ENCODE measurements at places on chromosomes 12 and 14.
A peak's percentile ranks its signal among the peaks of the same experiment; 100 is the strongest.

GRCh38 chr14:93033983-93034670, 81.6 kb downstream of the ITPK1 start:
- peak; percentile 15 for DNase-seq

DNA sequence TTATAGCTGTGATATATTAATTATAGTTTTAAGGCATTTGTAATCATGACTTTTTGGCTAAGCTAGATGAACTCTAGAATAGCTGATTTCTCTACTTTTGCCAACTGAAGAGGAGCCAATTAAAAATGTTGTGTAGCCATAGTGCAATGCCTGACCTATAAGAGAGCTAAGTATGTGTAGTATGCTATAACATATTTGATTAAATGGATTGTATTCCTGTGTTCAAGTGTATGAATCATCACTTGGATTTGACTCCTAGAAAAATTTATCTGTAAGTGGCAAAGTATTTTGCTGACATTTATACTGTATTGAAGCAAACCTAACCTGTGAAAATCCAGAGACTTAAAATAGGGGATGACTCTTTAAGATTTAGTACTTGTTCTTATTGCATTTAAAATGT, 34.2 kb downstream of the PCNX4 start:
- no peak for DNase-seq

GRCh38 chr12:113040722-113041171, 15.8 kb upstream of the DTX1 start:
- no peak for DNase-seq

- no peak for DNase-seq
Measured at GRCh38 chr14:84250893-84251292, 1279.1 kb upstream of the FLRT2 start.

DNA sequence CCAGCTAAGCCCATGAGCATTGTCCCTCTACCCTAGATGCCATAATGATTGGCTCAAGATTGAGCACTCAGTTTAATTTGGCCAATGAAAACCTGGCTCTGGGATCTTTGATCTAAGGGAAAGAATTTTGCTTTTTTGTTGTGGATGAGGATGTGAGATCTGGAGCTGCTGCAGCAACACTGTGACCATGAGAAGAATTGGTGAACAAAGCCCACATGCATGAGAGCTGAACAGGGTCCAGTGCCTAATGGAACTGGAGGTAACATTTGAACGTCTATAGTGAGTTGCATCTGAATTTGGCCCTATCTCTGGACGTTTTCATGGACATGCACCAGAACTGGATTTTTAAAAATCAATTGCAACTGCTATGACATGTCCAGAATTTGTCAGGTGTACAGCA, 338.6 kb downstream of the AACS start:
- no peak for DNase-seq

DNA sequence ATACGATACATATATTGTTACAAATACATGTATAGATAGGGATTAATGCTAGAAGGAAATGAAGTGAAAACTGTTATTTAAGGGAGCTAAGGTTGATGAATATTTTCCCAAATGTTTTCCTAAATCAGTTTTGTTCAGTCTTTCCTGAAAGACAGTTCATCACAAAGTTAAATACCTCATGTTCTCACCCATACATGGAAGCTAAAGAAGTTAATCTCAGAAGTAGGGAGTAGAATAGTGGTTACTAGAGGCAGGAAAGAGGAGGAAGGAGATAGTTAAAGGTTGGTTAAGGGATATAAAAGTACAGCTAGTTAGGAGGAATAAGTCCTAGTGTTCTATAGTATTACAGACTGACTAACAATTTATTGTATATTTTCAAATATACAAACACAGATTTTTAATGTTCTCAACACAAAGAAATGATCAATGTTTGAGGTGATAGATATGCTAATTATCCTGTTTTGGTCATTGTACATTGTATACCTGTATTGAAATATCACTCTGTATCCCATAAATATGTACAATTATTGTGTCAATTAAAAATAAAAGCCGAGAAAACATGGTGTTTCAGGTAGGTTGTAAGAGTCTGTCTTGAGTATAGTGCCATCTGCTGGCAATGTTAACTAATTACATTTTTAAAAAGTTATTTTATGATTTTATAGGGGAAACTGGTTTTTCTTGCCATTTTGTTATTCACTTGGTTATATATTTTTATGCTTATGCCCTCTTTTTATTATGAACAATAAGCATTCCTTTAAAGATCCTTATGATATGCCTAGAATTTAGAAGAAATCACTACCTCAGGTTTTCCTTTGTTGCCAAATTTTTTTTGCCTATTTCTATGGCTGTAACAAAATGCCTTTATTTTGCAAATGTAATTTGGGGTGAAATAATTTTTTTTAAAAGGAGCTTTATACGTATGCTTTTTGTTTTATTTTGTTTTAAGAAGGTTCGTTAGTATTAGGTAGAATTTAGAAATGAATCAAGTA, 26.9 kb downstream of the ZDHHC17 start:
- DNase-seq: no peak

- no peak for DNase-seq
Measured at GRCh38 chr14:50350975-50351374, 38.9 kb downstream of the DMAC2L start.

DNA sequence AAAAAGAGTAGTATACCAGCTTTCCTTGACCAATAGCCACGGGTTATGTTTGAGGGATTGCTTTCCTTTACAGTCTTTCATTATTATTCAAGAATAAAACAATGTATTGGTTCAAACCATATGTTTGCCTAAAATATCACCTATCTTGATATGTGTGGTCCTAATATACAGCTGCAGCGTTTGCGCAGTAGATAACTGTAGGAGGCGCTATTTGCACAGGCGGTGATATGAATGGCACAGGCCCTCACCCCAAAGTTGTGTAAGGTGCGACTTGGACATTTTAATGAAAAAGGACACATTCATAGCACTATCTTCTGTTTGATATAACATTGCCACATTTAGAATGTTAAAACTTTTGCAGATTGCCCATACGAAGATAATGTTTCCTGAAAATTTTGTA, 298.4 kb downstream of the TRHDE start:
- DNase-seq: no peak

- DNase-seq: peak; percentile 17
Measured at GRCh38 chr12:68675101-68675842, 11.5 kb upstream of the NUP107 start.

GRCh38 chr12:62686938-62687337, 220.3 kb downstream of the MON2 start:
- DNase-seq: no peak

DNA sequence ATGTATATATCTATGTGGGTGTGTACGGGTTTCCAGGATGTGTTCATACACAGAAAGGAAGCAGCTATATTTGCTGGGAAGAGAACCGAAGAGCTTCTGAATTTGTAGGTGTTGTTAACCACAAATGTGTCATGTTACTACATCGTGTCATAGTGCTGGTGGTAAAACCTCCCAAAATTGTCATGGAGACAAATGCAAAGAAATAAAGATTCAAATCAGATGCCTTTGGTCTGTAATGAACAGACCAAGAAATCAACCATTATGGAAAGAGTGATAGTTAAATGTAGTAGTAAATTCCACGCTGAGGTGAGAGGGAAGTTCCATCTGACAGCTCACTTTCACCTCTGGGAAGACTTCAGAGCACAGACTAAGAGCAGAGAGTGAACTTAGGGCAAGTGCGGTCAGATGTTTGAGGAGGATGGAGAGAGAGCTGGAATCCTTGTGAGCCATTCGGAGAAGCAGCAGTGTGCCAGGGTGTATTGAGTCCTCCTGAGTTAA, 487.5 kb downstream of the TMEM121 start:
- DNase-seq: no peak

DNA sequence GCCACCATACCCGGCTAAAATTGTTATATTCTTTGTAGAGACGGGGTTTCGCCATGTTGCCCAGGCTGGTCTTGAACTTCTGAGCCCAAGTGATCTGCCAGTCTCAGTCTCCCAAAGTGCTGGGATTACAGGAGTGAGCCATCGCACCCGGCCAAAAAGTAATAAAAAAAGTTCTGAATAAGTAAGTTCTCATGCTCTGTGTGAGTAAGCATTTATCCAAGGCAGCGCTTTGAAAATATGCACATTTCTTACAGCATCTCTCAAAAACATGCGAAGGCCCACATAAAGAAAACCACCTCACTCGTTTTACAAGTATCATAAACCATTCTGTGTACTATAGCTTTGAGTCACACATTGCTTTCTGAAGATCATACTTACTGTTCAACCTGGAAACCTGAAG, 8.6 kb downstream of the GIT2 start:
- DNase-seq: no peak

GRCh38 chr12:122980183-122981035, at the start of gene ARL6IP4:
TSS of gene ARL6IP4 (plus strand) at chr12:122980681. CDS start at chr12:122981140, 459 bp downstream.
- DNase-seq: peak; percentile 57

DNA sequence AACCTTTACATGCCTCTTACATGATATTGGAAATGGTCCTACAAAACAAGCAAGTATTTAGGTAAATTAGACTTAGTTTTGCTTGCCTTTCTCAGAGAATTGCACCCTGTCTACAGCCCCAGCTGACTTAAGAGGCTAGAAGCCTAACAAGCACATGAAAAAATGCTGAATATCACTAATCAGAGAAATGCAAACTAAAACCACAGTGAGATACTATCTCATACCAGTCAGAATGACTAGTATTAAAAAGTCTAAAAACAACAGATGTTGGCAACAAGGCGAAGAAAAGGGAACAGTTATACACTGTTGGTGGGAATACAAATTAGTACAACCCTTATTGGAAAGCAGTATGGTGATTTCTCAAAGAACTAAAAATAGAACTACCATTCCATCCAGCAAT, 103.8 kb downstream of the EGLN3 start:
- no peak for DNase-seq

DNA sequence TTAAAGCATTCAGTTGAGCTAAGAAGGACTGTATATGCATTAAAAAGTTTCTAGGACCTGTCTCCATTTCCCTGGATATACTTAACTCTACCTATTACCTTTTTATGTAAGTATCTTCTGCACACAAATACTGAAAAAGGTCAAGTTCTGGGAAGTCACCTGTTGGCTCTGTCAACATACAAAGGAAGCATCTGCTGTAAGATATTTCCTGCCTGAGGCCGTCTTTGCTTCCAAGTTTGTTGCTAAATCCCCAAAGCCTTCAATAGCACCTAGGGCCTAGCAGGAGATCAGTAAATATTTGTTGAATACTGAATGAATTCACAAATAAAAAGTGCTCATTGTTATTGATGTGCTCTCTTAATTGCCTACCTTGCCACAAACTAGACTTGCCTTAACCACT, 188.4 kb downstream of the DUSP6 start:
- no peak for DNase-seq

DNA sequence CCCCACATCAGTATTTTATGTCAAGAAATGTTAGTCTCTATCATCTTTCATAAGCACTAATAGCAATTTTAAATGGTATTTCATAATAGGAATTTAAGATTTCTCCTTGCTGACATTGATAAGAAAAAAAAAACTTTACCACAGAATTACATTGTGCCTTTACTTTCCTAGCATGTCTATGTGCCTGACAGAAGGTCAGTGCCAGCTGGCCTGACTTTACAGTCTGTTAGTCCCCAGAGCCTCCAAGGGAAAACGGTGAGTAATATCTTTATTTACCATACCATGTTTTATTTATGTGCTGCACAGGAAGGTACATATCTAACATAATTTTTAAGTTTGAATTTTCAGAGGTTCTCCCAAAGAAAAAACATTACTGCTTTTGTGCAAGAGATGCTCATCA, 152.0 kb upstream of the AEBP2 start:
- no peak for DNase-seq

- DNase-seq: no peak
Measured at GRCh38 chr12:94200695-94201094, 52.3 kb downstream of the PLXNC1 start.
